ENCODE measurements at places on chromosomes 2 and 18.

DNA sequence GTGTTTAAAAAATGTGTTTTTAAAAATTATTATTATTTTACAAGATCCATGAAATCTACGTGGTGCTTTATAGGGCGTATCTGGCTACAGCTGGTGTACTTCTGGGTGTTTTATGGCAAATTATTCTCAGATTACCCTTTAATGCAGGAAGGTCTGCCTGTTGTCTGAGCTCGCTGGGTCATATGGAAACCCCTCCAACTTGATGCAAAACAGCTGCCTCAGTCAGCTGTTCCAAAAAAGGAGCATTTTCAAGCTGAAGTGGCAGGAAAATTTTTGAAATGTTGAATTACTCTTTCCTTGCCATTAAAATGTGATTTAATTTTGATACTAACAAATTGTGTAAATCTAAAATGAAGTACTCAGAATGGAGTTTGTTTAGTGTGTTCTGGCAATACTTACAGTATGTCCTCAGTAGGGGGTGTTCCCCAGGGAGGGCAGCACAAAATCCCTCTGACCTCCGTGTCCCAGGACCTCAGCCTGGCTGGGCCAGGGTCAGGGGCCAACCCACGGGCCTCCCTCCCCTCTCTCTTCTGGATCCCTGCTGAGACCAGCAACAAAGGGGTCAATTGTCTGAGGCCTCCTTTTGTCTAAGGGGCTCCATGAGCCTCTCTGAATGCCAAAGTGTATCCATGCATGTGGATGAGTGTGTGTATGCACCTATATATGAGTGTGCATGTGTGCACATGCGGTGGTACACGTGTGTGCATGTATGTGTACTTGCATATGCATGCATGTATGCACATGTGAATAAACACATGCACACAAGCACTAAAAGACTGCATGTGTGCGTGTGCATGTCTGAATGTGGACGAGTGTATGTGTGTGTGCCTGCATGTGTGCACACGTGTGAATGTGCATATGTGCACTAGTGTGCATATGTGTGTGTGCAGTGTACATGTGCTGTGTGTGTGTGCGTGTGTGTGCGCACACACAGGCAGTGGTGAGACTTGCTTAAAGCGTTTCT lies 105.4 kb downstream of the ACOXL start:
- DNase-seq = no peak

DNA sequence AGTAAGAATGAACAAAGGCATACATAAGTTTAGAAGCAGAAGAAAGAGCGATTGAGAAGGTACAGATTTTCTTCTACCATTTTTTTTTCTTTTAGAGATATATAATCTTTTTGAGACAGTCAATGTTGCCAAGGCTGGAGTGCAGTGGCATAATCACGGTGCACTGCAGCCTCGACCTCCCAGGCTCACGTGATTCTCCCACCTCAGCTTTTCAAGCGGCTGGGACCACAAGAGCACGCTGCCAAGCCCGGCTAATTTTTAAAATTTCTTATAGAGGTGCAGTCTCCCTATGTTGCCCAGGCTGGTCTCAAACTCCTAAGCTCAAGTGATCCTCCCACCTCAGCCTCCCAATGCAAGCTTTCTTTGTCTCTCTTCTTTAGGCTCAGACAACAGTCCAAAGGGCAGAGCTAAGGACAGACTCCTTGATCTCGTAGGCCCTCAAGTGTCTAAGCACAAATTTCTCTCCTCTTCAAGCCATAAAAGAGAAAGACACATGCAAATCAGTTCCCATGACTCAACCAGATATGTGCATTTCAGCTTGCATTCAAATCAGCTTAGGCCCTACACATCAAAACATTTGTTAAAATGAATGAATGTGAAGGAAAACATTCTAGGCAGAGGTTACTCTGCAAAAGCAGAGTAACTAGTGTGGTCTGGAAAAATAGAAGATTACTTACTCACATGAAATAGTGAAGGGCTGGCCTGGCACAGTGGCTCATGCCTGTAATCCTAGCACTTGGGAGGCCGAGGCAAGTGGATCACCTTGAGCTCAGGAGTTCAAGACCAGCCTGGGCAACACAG lies 18.0 kb downstream of the ITSN2 start:
- no peak for DNase-seq

GRCh38 chr2:128362176-128362888 lies 43.7 kb upstream of the HS6ST1 start:
- DNase-seq = no peak

- DNase-seq = no peak
These were observed 6.5 kb downstream of the KCNJ3 start for GRCh38 chr2:154704991-154705390.

DNA sequence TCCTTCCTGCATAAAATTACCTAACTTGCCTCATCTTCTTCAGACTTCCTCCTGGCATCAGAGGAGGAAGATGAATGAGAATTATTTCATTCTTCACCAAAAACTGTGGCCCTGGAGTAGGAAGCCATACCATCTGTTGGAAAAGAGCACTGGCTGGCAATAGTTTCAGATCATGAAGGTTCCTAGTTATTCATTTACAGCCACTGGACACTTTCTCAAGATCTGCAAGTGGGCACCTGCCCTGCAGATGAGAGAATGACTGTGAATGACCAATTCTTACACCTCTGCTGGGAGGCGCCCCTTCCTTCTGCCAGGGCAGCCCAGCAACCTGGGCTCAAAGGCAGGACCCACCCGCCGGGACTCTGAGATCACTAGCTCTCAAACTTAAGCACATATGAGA lies 13.0 kb downstream of the DIPK1C start:
- DNase-seq = no peak

GRCh38 chr2:104690255-104690984 lies 163.5 kb upstream of the POU3F3 start:
- no peak for DNase-seq
